Lower leg skin (tissue), 4 donors: ENCODE measurements at places on chromosomes 7 and 10.

DNA sequence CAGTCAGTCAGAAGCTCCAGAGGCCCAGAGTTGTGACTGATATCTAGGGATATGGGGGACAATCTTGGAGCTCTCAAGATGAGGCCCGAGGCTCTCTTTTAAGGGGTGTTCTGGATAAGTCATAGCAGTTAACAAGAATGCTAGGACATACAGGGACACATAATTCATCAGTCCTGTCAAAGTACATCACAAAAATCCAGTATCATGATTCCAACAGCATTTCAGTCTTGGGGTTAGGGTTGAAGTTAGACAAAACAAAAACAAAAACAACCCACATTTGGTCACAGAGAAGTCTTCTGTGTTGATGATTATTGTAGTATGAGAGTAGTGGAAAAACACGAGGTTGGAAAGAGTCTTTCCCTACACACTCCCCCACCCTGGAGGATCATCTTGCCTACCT is 39.4 kb downstream of the BTRC start:
- DNase-seq = no peak

GRCh38 chr7:73811760-73812168 is 19.0 kb upstream of the CLDN4 start:
- no peak for DNase-seq

DNA sequence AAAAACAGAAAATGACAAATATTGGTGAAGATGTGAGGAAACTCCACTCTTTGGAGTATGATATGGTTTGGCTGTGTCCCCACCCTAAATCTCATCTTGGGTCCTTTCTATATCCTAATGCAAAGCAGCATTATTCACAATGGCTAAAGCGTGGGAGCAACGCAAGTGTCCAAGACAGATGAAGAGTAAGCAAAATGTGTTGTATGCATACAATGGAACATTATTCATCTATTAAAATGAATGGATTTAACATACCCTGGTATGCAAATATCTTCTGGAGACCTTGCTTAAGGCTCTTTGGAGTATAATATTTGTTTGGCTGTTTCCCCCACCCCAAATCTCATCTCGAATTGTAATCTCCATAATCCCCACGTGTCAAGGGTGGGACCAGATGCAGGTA is 839.8 kb upstream of the POM121L12 start:
- DNase-seq = no peak

DNA sequence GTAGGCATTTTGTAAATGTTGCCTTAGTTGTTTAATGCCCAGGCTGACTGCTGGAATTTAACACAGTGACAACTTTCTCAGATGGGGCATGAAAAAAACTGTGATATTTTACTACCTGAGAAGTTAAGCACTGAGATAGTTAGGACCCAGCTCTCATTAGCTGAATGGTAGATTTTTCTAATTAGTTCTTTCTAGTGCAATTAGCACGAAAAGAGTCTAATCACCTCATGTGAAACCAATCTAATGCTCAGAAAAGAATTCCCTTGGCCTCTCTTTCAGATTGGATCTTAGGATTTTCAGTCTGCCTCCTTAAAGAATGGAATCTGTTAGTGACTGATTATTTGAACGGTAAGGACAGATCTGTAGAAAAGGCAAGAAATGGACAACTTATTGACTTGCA is 743.2 kb downstream of the AUTS2 start:
- DNase-seq = no peak

DNA sequence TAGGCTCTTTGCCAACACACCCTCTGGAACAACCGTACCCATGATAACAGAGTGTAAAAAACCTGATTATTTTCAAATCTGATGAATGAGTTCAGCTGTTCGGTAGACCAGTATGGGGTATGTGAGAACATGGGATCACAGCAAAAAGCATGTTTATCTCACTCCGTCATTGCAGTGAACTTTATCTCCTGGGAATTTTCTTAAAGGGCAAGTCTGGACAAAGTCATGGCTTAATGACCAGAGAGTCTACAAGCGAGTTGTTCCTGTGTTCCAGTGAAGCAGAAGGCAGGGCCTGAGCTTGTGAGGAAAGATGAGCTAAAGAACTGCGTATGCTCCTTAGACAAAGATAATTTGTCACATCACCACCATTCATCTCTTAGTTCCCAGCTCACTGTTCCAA is 219.7 kb downstream of the TRIL start:
- DNase-seq = no peak

DNA sequence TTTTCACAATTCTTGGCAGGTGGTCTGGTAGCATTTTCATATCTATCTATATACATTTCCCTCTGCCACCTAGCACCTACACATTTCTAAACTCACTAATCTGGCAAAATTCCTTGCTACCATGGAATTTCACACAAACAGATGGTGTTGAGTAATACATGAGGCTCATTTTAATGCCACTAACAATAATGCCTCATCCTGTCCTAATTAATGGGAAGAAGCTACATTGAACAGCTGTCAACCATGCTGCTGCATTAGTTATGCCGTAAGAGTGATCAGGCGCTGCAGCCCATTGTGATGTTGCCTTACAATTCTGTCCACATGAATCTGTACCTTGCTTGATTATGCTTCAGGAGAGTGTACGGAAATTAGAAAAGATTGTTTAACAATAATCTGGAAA is 23.2 kb downstream of the COL1A2 start:
- DNase-seq = no peak

DNA sequence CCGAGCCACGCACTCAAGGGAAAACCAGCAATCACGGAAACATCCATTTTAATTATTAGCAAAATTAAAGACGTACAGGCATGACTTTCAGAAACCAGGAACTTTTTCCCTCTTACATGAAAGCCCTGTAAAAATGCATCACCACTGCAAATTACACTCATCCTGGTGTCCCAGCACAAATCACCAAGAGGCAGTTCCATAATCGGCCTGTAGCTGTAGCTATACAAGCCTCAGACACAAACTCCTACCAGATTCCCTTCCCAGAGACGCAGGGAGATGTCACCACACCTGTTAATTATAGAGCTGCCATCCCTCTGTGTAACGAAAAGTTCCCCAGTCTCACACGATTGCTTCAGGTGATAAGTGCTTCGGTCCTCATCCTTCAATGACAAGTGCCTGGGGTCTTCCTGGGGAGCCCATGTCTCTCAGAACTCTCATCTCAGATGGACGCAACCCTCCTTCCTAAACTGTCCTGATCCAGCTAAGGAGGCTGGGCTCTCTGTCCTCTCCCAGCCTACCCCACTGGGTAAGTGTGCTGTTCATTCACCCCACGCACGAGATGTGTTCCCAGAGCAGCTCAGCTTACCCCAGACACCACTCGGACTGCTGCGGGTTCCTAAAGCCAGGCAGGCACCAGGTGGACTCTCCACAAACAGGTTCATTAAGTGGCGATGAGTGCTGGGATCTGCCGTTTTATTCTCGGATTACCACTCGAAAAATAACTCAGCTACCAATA is 5.9 kb downstream of the FGFR2 start:
- DNase-seq = no peak

DNA sequence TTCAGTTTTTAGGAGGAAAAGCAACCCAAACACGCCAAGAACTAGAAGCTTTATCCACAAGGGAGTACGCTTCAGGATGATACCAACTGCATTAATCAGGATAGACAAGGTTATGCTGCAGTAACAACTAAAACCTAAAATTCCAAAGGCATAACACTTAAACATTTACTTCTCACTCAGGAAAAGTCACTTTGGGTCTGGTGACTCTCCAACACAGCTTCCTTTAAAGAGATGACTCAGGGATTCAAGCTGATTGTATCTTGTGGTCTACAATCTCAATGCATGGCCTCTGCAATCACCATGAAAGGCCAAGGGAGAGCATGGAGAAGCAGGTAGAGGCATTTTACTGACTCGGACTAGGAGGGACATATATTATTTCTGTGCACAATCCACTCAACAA is 315.8 kb downstream of the KCNMA1 start:
- DNase-seq = no peak

DNA sequence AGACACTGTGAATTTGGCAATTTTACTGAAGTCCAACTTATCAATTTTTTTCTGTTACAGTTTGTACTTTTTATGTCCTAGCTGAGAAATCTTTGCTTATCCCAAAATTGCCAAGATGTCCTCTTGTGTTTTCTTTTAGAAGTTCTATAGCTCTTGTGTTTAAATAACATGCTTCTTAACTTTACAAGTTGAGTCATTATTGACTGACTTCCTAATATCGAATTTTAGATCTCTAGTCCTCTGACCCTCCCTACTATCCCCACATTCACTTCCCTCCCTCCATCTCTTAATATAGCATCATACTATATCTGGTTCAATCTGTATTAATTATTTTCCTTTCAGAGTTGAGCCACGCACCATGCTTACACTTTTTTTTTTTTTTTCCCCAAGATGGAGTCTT is 61.9 kb downstream of the MRPL32 start:
- no peak for DNase-seq

- peak; percentile 79 for DNase-seq
Measured at GRCh38 chr10:124155781-124156435, 62.5 kb upstream of the CHST15 start.

DNA sequence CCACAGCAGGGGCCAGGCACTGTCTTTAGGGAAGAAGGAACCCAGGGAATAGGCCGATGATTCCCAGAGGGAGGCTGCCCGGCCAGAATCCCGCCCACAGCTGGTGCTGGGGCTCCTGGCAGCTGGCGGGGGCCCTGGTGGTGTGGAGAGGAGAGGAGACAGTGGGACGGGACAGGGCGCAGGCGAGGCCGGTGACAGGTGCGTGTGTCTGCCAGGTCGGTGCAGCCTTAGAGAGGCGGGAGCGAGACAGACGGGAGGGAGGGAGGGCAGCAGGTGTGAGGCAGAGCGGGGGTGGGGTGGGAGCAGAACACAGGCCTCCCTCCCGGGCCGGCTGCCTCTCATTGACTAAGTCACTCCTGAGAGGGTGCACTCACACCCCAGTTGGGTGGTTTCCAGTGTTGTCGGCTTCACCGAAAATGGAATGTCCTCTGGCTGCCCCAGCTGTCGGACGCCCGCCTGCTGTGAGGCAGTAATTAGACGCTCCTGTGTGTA is 55.2 kb downstream of the ELFN1 start:
- no peak for DNase-seq

GRCh38 chr7:78514634-78515033 is 716.1 kb downstream of the PHTF2 start:
- DNase-seq = no peak

DNA sequence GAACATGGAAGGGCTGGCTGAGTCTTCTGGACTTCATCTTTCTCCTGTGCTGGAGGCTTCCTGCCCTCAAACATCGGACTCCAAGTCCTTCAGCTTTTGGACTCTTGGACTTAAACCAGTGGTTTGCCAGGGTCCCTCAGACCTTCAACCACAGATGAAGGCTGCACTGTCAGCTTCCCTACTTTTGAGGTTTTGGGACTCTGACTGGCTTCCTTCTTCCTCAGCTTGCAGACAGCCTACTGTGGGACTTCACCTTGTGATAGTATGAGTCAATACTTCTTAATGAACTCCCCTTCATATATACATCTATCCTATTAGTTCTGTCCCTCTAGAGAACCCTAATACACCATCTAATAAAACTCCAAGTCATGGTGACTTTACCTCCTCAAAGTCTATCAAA is 4.0 kb upstream of the CLEC5A start:
- no peak for DNase-seq

- no peak for DNase-seq
Measured at GRCh38 chr7:30913821-30914515, 2.3 kb downstream of the AQP1 start.

- DNase-seq = peak; percentile 19
Measured at GRCh38 chr10:17226891-17227303, 1.1 kb upstream of the VIM start.

DNA sequence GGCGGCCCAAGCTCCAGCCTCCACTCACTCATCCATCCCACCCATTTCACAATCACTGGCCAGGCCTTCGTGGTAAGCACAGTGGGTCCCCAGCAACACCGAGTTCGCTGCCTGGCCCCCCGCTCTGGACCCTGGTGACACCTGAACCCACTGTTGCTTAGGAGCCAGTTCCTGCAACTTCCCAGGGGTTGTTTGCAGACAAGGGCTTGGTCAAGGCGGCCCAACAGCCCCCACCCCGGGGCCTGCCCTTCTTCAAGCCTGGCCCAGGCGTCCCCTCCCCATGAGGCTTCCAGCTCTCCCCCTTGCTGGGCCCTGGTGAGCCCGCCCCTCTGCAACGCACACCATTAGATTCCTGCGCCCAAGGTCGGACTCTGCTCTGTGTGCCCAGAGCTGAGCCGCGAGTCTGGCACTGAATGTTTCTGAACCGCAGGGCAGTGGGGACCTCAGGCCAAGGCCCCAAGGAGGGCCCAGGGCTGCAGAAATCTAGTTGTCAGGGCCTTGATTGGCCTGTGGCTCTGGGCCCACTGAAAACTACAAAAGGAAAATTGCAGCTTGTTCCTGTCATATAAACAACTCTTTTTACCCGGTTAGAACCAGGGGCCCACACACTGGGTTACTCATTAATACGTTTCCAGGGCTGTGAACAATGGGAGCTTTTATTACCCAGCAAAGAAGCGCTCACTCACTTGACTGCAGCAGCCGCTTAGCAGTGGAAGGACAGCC is 2.1 kb upstream of the COX19 start:
- no peak for DNase-seq

- DNase-seq = no peak
Measured at GRCh38 chr10:8221451-8221850, 167.0 kb downstream of the GATA3 start.

DNA sequence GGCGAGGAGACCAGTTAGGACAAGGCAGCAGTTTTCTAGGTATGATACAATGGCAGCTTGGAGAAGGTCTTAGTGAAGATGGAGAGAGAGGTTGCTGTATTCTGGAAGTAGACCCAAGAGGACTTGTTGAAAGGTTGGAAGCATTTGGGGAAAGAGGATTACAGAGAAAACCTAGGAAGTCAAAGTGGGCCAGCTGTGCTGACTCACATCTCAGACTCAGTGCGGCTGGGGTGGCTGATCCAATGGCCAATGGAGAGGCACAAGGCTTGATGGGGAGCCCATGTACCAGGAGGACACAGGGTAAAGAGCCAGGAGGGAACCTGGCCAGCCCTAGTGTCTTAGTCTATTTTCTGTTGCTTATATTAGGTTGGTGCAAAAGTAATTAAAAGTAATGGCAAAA is 194.5 kb upstream of the GALNT17 start:
- no peak for DNase-seq

GRCh38 chr10:33082373-33082895 is 124.4 kb upstream of the ITGB1 start:
- DNase-seq = no peak

DNA sequence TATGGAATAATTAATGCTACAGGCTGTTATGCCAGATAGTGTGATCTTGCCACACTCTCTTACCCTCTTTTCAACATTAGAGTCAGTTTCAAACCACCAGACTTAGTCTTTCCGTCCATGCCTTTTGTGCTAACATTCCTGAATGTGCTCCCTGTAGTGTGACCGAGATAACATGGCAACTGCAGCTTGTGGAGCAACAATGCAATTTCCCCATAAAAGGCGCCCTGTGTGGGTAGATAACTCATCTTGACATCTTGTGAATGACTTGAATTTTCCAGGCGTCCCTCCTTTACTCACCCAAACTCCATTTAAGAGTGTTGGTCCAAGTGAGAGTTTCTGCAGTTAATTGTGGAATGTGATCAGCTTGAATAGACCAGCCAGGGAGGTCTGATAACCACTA is 99.6 kb downstream of the DNAH11 start:
- DNase-seq = no peak

GRCh38 chr7:28405662-28406061 is 6.7 kb upstream of the CREB5 start:
- DNase-seq = no peak
